ENCODE measurements at places on chromosomes 6 and 20.

DNA sequence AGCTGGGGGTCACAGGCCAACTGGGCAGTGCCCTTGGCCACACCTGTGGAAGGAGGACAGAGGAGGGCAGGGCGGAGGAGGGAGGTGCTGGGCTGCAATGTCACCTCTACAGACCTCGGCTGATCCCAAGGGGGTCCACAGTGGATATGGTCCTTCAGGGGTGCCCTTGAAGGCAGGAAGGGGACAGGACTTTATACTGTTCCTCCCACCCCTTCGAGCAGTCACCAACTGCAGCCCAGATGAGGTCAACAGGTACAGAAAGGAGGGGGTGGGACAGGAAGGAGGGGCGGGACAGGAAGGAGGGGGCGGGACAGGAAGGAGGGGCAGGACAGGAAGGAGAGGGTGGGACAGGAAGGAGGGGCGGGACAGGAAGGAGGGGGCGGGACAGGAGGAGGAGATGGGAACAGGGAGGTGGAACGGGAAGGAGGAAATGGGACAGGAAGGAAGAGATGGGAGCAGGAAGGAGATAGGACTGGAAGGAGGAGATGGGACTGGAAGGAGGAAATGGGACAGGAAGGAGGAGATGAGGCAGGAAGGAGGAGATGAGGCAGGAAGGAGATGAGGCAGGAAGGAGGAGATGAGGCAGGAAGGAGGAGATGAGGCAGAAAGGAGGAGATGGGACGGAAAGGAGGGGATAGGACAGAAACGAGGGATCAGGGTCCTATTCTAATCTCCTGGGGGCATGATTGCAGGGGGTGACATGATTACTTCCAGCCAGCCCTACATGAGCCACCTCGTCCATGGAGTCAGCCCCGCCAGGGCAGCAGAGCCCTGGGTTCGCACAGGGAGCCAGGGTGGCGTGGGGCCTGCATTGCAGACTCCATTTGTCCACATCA, 19.4 kb upstream of the MRGBP start:
- peak; percentile 87 for DNase-seq

DNA sequence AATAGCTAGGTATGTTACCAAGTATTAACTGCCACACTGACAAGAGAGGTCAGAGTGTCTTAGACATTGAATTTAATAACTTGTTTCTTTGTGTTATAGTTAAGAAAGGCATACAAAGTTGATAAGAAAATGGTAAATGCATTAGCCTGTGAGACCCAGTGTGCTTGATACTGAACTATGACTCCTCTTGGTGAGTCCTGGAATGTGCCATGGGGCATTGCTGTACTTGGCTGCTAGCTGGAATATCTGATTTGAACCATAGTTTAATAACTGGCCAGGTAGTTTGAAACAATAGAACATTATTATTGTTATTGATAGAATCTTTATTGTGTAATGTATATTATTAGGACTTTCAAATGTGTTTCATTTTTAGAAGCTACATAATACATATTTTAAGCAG, 70.0 kb downstream of the ZFAND3 start:
- no peak for DNase-seq

- no peak for DNase-seq
Measured at GRCh38 chr6:149983145-149983544, 19.4 kb downstream of the ULBP1 start.

DNA sequence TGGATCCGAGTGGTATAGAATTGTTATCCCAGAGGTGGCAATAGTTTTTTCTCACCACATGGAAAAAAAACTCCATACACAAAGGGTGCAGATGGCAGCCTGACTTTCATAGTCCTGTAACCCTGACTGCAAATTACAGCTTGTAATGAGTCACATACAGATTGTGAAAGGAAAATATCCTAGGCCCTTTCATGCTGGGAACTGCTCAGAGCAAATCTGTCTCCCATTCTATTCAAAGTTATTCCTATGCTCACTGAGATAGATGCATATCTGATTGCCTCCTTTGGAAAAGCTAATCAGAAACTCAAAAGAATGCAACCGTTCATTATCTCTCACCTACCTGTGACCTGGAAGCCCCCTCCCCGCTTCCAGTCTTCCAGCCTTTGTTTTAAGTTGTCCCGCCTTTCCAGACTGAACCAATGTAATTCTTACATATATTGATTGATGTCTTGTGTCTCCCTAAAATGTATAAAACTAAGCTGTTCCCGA, 108.7 kb upstream of the MAP3K4 start:
- no peak for DNase-seq

DNA sequence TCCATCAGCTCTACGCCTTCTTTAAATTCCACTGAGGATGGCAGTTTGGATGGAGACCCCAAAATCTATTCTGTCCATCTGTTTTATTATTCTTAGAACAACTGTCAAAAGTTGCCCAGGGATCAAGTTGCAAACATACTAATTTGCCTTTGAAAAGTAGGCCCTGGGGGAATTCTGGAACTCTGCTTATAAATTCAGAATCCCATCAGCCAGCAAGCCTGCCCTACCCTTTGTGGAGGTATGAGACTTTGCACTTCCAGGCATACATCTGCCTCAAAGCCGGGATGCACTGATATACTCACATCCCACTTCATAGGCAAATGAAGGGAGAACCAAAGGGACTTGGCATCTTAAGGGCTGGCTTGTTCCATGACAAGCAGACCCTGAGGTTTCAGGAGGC, 93.6 kb downstream of the INSM1 start:
- no peak for DNase-seq

GRCh38 chr6:101445527-101445926, 52.0 kb downstream of the GRIK2 start:
- DNase-seq: no peak

DNA sequence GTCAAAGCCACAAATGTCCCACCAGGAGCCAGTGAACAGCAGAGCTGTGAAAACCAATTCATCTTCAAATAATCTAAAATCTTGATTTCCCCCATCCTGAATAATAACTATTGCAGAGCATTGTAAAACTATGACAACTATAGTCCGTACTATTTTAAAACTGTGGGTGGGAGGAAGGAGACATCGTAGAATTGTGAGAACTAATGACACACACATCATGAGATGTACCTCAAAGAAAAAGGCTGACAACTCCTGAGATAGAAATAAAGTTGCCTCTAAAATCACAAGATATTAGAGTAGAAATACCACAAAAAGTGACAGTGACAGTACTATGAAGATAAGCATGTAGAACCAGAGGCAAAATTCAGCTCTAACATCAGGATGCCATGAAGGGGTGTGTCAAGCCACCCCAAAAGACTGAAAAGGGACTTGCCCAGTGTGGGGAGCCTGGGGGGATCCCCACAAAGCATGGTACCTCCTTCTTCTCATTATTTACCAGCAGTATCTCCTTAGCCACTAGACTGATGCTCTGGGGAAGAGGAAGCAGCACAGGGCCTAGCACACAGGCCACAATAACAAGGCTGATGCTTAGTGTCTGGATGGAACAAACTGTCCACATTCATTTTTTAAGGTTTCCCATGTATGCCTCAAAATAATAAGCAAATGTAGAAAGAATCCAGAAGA, 13.4 kb downstream of the NAPB start:
- no peak for DNase-seq

DNA sequence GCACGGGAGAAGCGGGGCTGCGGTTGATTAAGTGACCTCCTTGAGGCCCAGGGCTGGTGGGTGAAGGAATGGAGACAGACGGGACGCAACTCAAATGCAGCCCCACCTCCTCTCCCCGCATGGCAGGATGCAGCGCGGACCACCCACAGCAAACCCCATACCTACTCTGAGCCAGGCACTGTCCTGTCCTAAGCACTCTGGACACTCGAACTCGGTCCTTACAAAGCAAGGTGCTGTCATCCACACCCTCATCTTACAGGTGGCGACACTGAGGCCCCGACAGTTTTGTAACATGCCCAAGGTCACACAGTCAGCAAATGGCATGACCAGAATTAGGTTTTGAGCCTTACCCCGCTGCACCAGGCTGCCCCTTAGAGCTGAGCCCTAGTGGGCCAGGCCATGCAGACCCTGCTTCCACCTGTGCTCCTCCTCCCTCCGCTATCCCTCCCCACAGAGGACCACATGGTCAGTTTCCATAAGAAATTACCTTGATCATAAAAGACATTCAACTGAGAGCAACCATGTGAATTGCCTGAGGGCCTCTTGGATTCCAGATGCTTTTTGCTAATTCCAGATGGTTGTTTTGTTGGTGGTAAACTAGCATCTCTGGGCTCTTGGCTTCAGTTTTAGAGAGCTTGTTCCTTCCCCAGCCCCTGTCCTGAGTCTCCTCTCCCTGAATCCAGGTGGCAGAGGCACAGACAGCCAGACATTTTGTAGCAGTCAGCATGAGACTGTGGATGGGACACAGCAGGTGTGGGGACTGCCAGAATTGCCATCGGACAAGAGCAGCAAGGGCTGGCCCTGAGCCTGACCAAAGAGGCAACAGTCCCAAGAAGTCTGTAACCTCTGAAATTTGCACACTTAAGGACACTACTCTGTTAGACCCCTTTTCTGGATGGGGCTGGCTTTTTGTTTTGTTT, 171.9 kb upstream of the PMEPA1 start:
- no peak for DNase-seq

- no peak for DNase-seq
Measured at GRCh38 chr6:148263010-148263409, 79.6 kb upstream of the SASH1 start.

- no peak for DNase-seq
Measured at GRCh38 chr6:53523511-53524454, 21.1 kb downstream of the GCLC start.

DNA sequence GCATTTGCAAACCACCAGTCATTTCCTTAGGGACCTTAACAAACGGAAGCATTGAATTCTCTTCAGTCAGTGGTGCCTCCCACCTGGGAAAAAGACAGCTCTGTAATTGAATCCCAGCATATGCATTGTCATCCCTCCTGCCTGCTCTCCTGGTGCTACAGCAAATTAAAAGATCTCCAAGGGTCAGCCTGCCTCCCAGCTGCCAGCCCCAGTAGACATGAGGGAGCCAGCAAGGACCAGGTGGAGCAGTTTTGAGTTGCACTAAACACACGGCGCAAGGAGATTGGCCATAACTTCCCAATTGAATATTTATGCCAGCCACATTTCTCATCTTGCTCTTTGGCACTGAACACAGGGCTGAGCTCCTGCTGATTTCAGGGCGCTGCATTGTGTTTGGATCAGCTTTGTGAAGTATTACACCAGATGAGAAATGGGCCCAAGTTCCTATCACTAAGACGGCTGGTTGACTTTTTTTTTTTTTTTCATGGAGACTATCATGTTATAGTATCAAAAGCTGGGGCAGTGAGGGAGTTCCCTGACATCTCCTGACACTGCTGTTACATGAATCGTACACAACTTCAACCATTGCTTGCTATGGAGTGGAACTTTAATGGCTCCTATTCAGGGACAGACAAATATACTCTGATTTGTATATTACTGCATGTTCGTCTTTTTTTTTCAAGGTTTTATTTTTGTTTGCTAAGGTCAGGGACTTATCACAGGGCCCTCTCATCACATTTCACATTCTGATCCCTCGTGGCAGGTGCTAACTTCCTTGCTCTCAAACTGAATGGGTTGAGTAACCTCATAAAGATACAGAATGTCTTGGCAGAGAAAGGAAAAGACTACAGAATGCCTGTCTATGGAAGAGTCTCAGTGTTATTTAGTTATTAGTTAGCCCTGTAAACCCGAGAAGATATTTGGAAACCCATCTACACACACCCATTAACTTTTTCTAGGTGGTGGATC, 191.1 kb downstream of the EYA4 start:
- no peak for DNase-seq

GRCh38 chr6:64266351-64266821, 630.8 kb downstream of the PHF3 start:
- no peak for DNase-seq

- DNase-seq: no peak
Measured at GRCh38 chr6:121335087-121336008, 1.1 kb upstream of the TBC1D32 start.

DNA sequence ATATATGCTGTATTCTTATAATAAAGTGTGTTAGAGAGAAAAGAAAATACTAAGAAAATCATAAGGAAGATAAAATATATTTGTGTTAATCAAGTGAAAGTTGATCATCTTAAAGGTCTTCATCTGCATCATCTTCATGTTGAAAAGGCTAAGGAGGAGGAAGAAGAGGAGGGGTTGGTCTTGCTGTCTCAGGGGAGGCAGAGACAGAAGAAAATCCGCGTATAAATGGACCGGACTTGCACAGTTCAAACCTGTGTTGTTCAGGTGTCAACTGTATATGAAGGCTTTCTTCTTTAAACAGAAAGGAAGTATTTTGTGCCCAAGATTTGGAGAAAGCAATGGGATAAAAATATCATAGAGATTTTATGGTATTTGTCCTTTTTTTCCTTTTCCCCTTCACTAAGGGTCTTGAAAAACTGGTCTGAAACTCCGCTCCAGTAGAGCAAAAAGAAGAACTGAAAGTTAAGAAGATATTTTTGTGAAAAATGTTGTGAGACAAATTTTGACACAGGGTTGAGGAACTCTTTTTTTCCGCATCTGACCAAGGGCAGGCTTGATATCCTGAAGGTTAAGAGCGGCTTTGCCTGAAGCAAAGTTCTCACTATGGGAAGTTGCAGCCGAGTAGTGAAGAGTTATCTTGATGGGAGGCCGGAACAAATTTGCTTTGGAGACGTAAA, 350.7 kb downstream of the LAMA2 start:
- DNase-seq: no peak

- DNase-seq: no peak
Measured at GRCh38 chr6:88749849-88750248, 213.6 kb downstream of the RNGTT start.

- DNase-seq: no peak
Measured at GRCh38 chr20:9015984-9016324, 52.9 kb upstream of the PLCB4 start.

GRCh38 chr6:14743474-14744211, 502.2 kb upstream of the JARID2 start:
- no peak for DNase-seq

GRCh38 chr6:55562318-55562717, 16.7 kb downstream of the HMGCLL1 start:
- no peak for DNase-seq

DNA sequence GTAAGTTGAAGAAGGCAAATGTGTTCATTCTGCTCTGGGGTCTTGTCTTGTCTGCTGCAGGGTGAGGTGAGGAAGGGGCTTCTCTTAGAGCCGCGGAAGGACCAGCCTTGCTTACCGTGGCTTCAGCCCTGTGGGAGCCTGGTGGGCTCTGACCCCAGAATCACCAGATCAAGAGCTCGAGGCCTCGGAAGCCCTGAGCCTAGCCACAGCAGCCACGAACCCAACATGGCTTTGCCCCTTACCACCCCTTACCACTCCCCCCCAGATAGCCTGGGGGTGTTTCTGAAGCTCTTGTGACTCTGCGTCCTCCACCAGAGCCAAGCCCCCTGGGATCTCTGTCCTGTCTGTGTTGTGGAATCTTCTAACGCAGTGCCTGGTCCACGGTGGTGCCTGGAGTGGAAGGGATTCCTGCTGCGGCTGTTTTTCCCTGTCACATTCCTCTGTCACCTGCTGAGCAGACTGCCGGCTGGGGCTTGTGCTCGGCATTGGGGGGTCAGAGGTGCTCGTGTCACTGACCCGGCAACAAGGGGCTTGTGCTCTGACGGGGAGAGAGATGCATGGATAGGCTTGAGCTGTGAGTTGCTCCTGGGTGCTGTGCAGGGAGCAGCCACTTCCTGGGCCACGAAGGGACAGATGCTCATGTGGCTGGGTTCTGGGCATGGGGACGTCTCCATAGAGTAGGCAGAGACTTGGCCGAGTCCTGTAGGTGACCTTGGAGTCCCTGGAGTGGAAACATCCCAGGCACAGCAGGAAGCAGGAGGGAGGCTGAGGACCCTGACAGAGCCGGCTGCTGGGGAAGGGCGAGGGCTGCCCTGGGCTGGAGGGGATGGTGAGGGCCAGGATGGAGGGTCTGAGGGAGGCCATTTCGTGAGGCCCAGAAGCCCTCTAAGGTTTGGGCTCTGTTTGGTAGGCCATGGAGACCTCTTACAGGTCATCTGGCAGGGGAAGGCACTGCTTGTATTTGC, 316.0 kb downstream of the QKI start:
- no peak for DNase-seq

- peak; percentile 61 for DNase-seq
Measured at GRCh38 chr6:33632558-33633039, 11.5 kb downstream of the ITPR3 start.
